ENCODE measurements at places on chromosomes 7 and 10. TPM values are rescaled to one million over a fixed set of nuclear protein-coding genes. Genes with fewer than 3 reads are reported as not detected.

DNA sequence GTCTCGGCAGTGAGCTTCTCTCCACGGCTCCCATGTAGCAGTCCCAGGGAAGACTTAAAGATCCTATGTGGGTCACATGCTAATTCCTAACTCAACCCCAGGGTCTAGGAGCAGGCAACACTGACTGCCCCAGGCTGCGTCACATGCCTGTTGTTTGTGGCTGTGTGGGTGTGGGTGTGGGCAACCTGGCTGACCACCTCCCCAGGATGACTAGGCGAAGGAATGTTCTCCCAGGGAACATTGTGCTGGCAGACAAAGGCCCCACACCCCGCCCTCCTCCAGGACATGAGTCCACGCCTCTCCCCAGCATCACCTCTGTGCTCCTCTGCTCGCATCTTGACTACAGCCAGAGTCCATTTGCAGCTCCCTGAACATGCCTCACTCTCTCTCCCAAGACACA, 30.3 kb downstream of the SLC29A3 start:
- DNase-seq = no peak
- no peak overlapping the region for H3K27ac ChIP-seq
- H3K4me3 ChIP-seq = no peak overlapping the region
- no peaks in the 10 kb centered on the region for H3K27me3 ChIP-seq
- peaks cover 17% of the 10 kb centered on the region for H3K4me1 ChIP-seq

DNA sequence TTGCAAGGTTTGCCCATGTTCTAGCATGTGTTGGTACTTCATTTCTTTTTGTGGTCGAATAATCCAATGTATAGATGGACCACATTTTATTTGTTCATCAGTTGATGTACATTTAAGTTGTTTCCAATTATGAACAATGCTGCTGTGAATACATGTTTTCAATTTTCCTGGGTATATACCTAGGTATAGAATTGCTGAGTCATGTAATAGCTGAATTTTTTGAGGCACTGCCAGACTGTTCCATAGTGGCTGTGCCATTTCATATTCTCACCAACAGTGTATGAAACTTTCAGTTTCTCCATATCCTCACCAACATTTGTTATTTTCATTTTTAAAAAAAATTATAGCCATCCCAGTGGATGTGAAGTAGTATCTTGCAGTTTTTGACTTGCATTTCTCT, 90.5 kb downstream of the EZH2 start:
- peaks cover 82% of the 10 kb centered on the region for H3K36me3 ChIP-seq
- H3K4me3 ChIP-seq = no peak overlapping the region
- no peaks in the 10 kb centered on the region for H3K27me3 ChIP-seq
- H3K27ac ChIP-seq = no peak overlapping the region

GRCh38 chr10:8150401-8150905, 96.0 kb downstream of the GATA3 start:
- H3K4me3 ChIP-seq = no peak overlapping the region
- H3K36me3 ChIP-seq = no peaks in the 10 kb centered on the region
- DNase-seq = no peak
- H3K27me3 ChIP-seq = no peaks in the 10 kb centered on the region

DNA sequence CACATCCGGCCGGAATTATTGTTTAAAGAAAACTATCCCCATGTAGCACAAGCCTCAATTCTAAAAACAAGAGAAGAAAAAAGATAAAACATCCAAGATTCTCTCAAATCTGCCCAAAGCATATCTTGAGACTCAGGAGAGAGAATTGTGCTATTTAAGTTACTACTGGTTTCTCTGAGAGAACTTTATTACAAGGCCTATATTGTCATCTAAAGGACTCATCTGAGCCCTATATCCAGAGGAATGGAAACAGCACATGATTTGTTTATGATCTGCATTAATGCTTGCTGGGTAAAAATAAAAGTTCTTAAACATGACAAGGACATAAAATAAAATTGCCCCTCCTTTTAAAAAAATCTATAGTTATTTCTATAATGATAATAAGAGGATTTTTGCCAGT, 25.0 kb downstream of the LRRN3 start:
- no peaks in the 10 kb centered on the region for H3K27me3 ChIP-seq
- no peaks in the 10 kb centered on the region for H3K36me3 ChIP-seq
- H3K4me1 ChIP-seq = peaks cover 22% of the 10 kb centered on the region
- DNase-seq = no peak
- no peak overlapping the region for H3K4me3 ChIP-seq
- H3K27ac ChIP-seq = no peak overlapping the region

AKR1D1 gene
- not detected for total RNA-seq

ANKRD30A gene
- not detected for total RNA-seq

PDSS1 gene
- 31.8 TPM for total RNA-seq

CYP3A4 gene
- not detected for total RNA-seq
